Activated T-cell treated with anti-CD3 and anti-CD28 coated beads, Interleukin-2, amount 50 U/mL, for 72 hours (primary cell): ENCODE measurements at places on chromosomes 13 and 19.

DNA sequence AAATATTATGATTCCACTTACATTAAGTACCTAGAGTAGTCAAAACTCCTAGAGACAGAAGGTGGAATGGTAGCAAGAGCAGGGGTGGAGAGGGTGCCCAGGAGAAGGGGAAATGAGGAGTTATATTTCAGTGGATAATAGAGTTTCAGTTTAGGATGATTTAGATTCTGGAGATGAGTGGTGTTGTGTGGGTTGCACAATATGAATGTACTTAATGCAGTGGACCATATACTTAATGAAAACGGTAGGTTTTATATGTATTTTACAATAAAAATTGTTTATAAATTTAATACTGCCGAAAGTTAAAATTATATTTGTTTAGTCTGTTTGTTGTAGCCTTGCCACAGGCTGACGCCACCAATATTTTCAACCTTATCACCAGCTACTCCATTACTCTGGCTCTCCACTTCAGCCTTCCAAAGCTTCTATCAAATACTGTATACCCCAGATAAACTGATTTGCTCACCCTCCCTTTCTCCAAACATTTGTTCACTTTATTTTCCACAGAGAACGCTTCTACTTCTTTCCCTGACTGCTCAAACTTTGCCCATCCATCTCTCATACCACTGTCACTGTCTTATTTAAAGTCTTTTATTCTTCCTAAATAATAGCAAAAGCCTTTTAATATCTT lies 1.4 kb upstream of the RBM26 start:
- peaks cover 22% of the 10 kb centered on the region for H3K4me1 ChIP-seq
- H3K27me3 ChIP-seq: no peaks in the 10 kb centered on the region
- H3K4me3 ChIP-seq: peak overlapping the region; percentile 89
- H3K27ac ChIP-seq: peak overlapping the region; percentile 95

DNA sequence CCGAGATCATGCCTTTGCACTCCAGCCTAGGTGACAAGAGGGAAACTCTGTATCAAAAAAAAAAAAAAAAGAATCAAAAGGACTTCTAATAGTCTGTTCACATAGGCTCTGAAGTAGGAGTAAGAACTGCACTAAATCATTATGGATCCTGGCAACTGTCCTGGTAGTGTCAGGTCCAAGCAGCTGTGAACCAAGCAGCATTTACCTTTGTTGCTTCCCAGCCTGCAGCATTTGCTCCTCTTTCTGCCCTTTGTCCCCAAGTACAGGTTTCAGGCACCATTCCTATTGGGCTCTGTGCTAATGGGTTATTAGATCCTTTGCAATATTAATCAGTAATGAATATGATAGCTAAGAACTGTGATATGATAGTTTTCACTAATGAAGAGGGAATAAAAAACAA lies 77.4 kb upstream of the NBEA start:
- no peaks in the 10 kb centered on the region for H3K4me1 ChIP-seq
- peaks cover 8% of the 10 kb centered on the region for H3K27me3 ChIP-seq

- no peak overlapping the region for H3K4me3 ChIP-seq
- H3K36me3 ChIP-seq: no peaks in the 10 kb centered on the region
- DNase-seq: no peak
- H3K27me3 ChIP-seq: no peaks in the 10 kb centered on the region
- H3K27ac ChIP-seq: no peak overlapping the region
Observed at GRCh38 chr19:46984077-46985010, 35.3 kb upstream of the NPAS1 start.

GRCh38 chr13:83150616-83151307 lies 731.5 kb downstream of the SLITRK1 start:
- no peak overlapping the region for H3K4me3 ChIP-seq
- no peaks in the 10 kb centered on the region for H3K27me3 ChIP-seq
- H3K27ac ChIP-seq: no peak overlapping the region
- no peaks in the 10 kb centered on the region for H3K4me1 ChIP-seq

GRCh38 chr13:22839603-22840530 lies 340.9 kb upstream of the SGCG start:
- no peak overlapping the region for H3K27ac ChIP-seq
- no peak for DNase-seq
- H3K4me1 ChIP-seq: no peaks in the 10 kb centered on the region
- H3K4me3 ChIP-seq: no peak overlapping the region

GRCh38 chr19:54281007-54281728 lies at the start of gene LILRB2:
LILRB2 (minus strand) TSS chr19:54281110; CDS start chr19:54280496, 614 bp downstream.
- no peak for DNase-seq
- peaks cover 51% of the 10 kb centered on the region for H3K27me3 ChIP-seq
- H3K4me3 ChIP-seq: no peak within 1 kb of the TSS
- H3K4me1 ChIP-seq: no peaks in the 10 kb centered on the region
- no peak within 1 kb of the TSS for H3K27ac ChIP-seq
- H3K36me3 ChIP-seq: no peaks in the 10 kb centered on the region

DNA sequence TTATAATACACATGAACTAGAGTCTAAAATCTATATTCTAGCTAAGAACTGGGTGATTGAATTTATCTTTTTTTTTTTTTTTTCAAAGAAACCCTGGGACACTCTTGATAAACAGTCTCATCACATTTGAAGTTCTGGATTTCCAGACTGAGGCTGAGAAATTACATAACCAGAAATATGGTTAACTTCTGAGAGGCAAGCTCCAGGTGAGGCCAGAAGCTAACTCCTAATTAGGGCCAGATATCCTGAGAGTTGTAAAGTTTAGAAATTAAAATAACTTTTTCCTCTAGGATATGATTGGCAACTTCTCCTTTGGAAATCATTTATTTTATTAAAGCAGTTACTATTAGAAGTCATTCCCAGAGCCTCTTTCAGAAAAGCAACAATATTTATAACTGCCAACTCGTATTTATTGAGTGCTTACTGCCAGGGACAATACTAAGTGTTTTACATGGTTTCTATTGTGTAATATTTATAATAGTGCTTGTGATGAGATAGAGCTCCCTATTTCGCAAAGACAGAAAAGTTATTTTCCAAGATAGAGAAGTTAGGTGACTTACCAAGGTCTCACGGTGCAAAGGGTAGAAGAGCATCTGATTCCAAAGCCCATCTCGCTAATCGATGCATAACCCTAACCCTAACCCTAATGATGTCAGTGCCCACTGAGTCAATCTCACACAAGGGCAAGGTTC lies 187.7 kb downstream of the DCT start:
- H3K27me3 ChIP-seq: no peaks in the 10 kb centered on the region
- H3K4me1 ChIP-seq: no peaks in the 10 kb centered on the region
- H3K27ac ChIP-seq: no peak overlapping the region
- H3K4me3 ChIP-seq: no peak overlapping the region

- no peak for DNase-seq
- H3K4me1 ChIP-seq: no peaks in the 10 kb centered on the region
- no peaks in the 10 kb centered on the region for H3K27me3 ChIP-seq
- H3K4me3 ChIP-seq: no peak overlapping the region
- no peak overlapping the region for H3K27ac ChIP-seq
Observed at GRCh38 chr19:28169168-28169887, 1043.6 kb downstream of the UQCRFS1 start.

GRCh38 chr13:44068737-44069136 lies 189.0 kb downstream of the LACC1 start:
- no peak overlapping the region for H3K4me3 ChIP-seq
- peaks cover 8% of the 10 kb centered on the region for H3K36me3 ChIP-seq
- DNase-seq: no peak
- H3K27me3 ChIP-seq: peaks cover 28% of the 10 kb centered on the region
- no peaks in the 10 kb centered on the region for H3K4me1 ChIP-seq

GRCh38 chr19:58346961-58347929 lies 6.0 kb downstream of the A1BG start:
- peaks cover 39% of the 10 kb centered on the region for H3K4me1 ChIP-seq
- H3K27me3 ChIP-seq: no peaks in the 10 kb centered on the region
- peak; percentile 87 for DNase-seq
- H3K4me3 ChIP-seq: peak overlapping the region; percentile 98
- peaks cover 4% of the 10 kb centered on the region for H3K36me3 ChIP-seq
- H3K27ac ChIP-seq: peak overlapping the region; percentile 88

GRCh38 chr13:34523406-34523805 lies 418.7 kb upstream of the NBEA start:
- DNase-seq: no peak
- no peak overlapping the region for H3K4me3 ChIP-seq
- H3K4me1 ChIP-seq: no peaks in the 10 kb centered on the region

- H3K4me1 ChIP-seq: peaks cover 16% of the 10 kb centered on the region
- H3K27me3 ChIP-seq: peaks cover 85% of the 10 kb centered on the region
- DNase-seq: no peak
- no peak overlapping the region for H3K27ac ChIP-seq
Observed at GRCh38 chr19:39200803-39201115, 3.3 kb downstream of the SYCN start.

GRCh38 chr19:23531976-23532375 lies 136.7 kb upstream of the ZNF91 start:
- H3K4me1 ChIP-seq: no peaks in the 10 kb centered on the region
- no peak for DNase-seq
- H3K4me3 ChIP-seq: no peak overlapping the region
- no peaks in the 10 kb centered on the region for H3K27me3 ChIP-seq

- no peak overlapping the region for H3K4me3 ChIP-seq
- no peak for DNase-seq
- H3K4me1 ChIP-seq: no peaks in the 10 kb centered on the region
- peaks cover 35% of the 10 kb centered on the region for H3K27me3 ChIP-seq
Observed at GRCh38 chr19:40561947-40562346, 14.7 kb upstream of the SHKBP1 start.

- H3K27ac ChIP-seq: peak overlapping the region; percentile 60
- peaks cover 10% of the 10 kb centered on the region for H3K36me3 ChIP-seq
- H3K27me3 ChIP-seq: no peaks in the 10 kb centered on the region
- DNase-seq: no peak
Observed at GRCh38 chr13:27638521-27638920, 16.8 kb downstream of the POLR1D start.

GRCh38 chr13:109715902-109716301 lies 70.5 kb downstream of the IRS2 start:
- no peak overlapping the region for H3K4me3 ChIP-seq
- DNase-seq: no peak
- no peaks in the 10 kb centered on the region for H3K36me3 ChIP-seq
- no peak overlapping the region for H3K27ac ChIP-seq

DNA sequence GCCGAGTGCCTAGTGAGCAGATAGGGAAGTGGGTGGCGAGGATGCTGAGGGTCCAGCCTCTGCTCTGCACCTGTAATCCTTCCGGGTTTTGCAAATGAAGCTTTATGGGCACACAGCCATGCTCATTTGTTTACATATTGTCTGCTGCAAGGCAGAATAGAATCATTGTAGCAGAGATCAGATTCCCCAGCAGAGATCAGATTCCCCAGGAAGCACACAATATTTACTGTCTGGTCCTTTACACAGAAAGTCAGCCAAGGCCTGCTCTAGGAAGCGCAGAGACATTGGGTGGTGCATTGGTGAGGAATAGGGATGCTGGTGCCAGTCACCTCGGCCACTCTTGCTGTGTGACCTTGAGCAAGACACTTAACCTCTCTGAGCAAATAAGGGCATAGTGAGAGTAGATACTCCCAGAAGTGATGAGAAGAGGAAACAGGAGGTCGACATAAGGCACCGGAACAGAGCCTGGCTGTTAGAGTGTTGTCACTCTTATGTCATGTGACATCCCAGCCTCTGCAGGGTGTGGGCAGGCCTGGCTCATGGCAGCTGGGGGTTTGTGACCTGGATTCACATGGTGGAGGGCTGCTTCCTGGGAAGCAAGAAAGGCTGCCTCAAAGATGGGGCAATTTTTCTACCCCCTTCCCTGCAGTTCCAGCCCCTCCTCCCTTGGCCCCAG lies 25.6 kb downstream of the CARM1 start:
- H3K4me3 ChIP-seq: no peak overlapping the region
- DNase-seq: no peak
- H3K27me3 ChIP-seq: no peaks in the 10 kb centered on the region
- no peaks in the 10 kb centered on the region for H3K36me3 ChIP-seq
- peaks cover 14% of the 10 kb centered on the region for H3K4me1 ChIP-seq
- H3K27ac ChIP-seq: peak overlapping the region; percentile 37

- no peaks in the 10 kb centered on the region for H3K27me3 ChIP-seq
- H3K27ac ChIP-seq: no peak overlapping the region
- H3K36me3 ChIP-seq: no peaks in the 10 kb centered on the region
Observed at GRCh38 chr19:3740431-3740830, 21.1 kb downstream of the APBA3 start.

GRCh38 chr19:49196527-49197240 lies 39.1 kb downstream of the TRPM4 start:
- no peaks in the 10 kb centered on the region for H3K36me3 ChIP-seq
- H3K4me3 ChIP-seq: no peak overlapping the region
- DNase-seq: no peak
- no peak overlapping the region for H3K27ac ChIP-seq
- peaks cover 16% of the 10 kb centered on the region for H3K4me1 ChIP-seq
- H3K27me3 ChIP-seq: peaks cover 7% of the 10 kb centered on the region

- H3K27ac ChIP-seq: no peak within 1 kb of the TSS
- H3K4me3 ChIP-seq: no peak within 1 kb of the TSS
- no peak for DNase-seq
- H3K36me3 ChIP-seq: no peaks in the 10 kb centered on the region
- peaks cover 67% of the 10 kb centered on the region for H3K27me3 ChIP-seq
Observed at GRCh38 chr19:51531349-51532315, at the start of gene SIGLEC6. SIGLEC6 (minus strand) TSS chr19:51531670; CDS start chr19:51531648, 22 bp downstream.

GRCh38 chr19:21765151-21765550 lies 2.2 kb downstream of the ZNF100 start:
- peaks cover 44% of the 10 kb centered on the region for H3K36me3 ChIP-seq
- peak overlapping the region; percentile 30 for H3K27ac ChIP-seq
- H3K4me3 ChIP-seq: peak overlapping the region; percentile 47
- no peaks in the 10 kb centered on the region for H3K27me3 ChIP-seq
- peak; percentile 20 for DNase-seq

DNA sequence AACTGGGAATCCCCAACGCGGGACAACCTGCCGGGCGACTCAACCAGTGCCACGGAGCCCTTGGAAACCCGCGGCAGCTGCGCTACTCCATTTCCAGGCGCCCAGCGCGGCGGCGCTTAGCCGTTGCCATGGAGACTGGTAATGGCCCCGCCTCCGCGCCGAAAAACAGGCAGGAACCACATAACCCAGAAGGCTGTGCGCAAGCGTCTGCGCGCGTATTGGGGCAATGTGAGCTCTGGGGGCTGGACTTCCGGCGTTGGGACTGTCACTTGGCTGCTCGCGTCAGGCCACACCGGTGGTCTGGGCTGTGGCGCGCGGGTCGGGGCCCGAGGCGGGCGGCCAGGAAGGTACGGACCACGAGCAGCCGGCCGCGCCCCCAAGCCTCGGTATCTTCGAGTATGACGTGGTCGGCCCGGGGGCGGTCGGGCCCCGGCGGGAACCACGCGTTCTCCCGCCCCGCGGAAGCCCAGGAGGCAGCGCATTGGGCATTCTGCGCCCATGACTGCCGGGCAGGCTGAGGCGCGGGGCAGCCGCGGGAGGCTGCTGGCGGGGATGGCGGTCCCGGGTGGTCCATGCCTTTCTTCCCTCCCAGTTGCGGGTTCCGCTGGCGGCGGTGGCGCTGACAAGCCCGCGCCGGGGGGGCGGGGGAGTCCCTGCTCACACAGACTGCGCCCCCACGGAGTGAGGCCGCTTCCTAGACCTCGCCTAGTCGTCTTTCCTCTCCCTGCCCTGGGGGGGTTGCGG lies at the start of gene ZNF324B:
Gene ZNF324B, plus strand, starts transcription at position 265 of the 744 bp plus-strand sequence. CDS start 2,080 bp downstream, outside the sequence.
- peak; percentile 96 for DNase-seq
- H3K36me3 ChIP-seq: peaks cover 27% of the 10 kb centered on the region
- peak within 1 kb of the TSS; percentile 68 for H3K27ac ChIP-seq
- H3K27me3 ChIP-seq: peaks cover 17% of the 10 kb centered on the region
- H3K4me3 ChIP-seq: peak within 1 kb of the TSS; percentile 95

GRCh38 chr13:47175172-47175866 lies 278.5 kb upstream of the HTR2A start:
- DNase-seq: no peak
- no peak overlapping the region for H3K4me3 ChIP-seq
- H3K36me3 ChIP-seq: no peaks in the 10 kb centered on the region
- no peak overlapping the region for H3K27ac ChIP-seq
- H3K4me1 ChIP-seq: no peaks in the 10 kb centered on the region
- H3K27me3 ChIP-seq: no peaks in the 10 kb centered on the region
